ENCODE measurements at places on chromosomes 6 and 20. TPM values are rescaled to one million over a fixed set of nuclear protein-coding genes. Genes with fewer than 3 reads are reported as not detected.

DCDC2 gene
- total RNA-seq: 0.14 TPM

BMP6 gene
- total RNA-seq: 70.7 TPM

RAET1G gene
- total RNA-seq: 4.1 TPM

NKAPL gene
- total RNA-seq: 1.8 TPM

ABHD16B gene
- not detected for total RNA-seq

MLIP gene
- total RNA-seq: not detected

DPPA5 gene
- total RNA-seq: not detected

IRAK1BP1 gene
- total RNA-seq: 3.7 TPM

PRR18 gene
- total RNA-seq: not detected

CGA gene
- 0.09 TPM for total RNA-seq

NCOA3 gene
- 22.6 TPM for total RNA-seq

PTGIS gene
- total RNA-seq: 605 TPM

ZKSCAN8 gene
- 11.9 TPM for total RNA-seq

COL21A1 gene
- 6.7 TPM for total RNA-seq

TP53TG5 gene
- total RNA-seq: under 0.01 TPM

BNIP5 gene
- total RNA-seq: not detected

HLA-DOA gene
- under 0.01 TPM for total RNA-seq

VNN1 gene
- total RNA-seq: under 0.01 TPM

THEMIS gene
- total RNA-seq: under 0.01 TPM

SUPT3H gene
- 12.8 TPM for total RNA-seq

KHDC3L gene
- total RNA-seq: not detected

KLHDC3 gene
- total RNA-seq: 64.4 TPM

IP6K3 gene
- 0.18 TPM for total RNA-seq

TM9SF4 gene
- total RNA-seq: 39.6 TPM

CST4 gene
- 0.43 TPM for total RNA-seq

SIRPB2 gene
- total RNA-seq: not detected

SLC17A2 gene
- not detected for total RNA-seq

SLC32A1 gene
- not detected for total RNA-seq

TNF gene
- total RNA-seq: not detected

TMEM74B gene
- total RNA-seq: not detected

FLRT3 gene
- total RNA-seq: 8.7 TPM

GNRH2 gene
- total RNA-seq: 0.09 TPM

PXT1 gene
- under 0.01 TPM for total RNA-seq

GSTA2 gene
- not detected for total RNA-seq

DDX43 gene
- 0.55 TPM for total RNA-seq

TRDN gene
- not detected for total RNA-seq

BMP2 gene
- 8.8 TPM for total RNA-seq

SLCO4A1 gene
- 0.09 TPM for total RNA-seq

Measured in smooth muscle cell of bladder (primary cell).